Midbrain (tissue), 1 donor: ENCODE measurements at places on chromosomes 4 and X.

GRCh38 chr4:139184129-139184528 lies 7.1 kb upstream of the ELF2 start:
- peak; percentile 5 for DNase-seq

DNA sequence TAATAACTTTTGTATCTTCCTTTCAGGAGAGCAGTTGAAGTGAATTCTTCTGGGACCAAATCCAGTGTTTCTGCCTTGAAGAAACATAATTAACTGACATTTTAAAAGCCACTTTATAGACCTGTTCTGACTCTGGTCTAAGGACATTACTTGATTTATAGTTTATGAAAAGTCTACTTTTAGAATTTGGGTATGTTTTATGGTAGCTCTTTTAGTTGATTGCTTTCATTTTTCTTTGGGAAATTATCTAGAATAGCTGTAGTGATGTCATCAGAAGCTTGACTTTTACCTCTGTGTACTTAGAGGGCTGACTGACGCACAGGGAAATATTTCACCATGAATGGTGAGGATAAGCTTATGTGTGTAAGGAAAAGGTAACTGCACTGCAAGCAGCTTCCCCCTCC lies 131.8 kb upstream of the LIMCH1 start:
- DNase-seq, result no peak

DNA sequence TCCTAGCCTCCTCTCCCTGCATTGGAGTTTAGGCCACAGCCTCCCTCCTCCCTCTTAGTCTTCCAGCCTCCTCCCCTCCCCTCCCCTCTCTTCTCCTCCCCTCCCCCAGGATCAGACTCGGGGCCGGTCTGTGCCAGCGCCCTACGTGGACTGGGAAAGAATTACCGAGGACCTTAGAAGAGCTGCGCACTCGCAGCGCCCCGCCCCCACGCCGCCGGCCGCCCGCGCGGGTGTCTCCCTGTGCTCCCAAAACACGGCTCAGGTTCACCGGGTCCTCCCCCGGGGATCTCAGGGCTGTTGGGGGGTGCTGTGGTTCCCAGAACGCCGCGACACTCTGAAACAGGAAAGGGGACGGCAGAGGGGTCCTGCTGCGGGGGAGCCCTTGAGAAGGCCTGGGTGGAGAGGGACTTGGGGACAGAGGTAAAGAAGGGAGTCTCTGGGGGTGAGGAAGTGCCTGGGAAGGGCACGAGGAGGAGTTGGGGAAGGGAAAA lies 122.3 kb upstream of the TBL1X start:
- DNase-seq, result peak; percentile 87

GRCh38 chrX:39688576-39689375 lies 409.0 kb downstream of the BCOR start:
- peak; percentile 73 for DNase-seq

GRCh38 chrX:50483283-50483682 lies 12.7 kb upstream of the DGKK start:
- no peak for DNase-seq

DNA sequence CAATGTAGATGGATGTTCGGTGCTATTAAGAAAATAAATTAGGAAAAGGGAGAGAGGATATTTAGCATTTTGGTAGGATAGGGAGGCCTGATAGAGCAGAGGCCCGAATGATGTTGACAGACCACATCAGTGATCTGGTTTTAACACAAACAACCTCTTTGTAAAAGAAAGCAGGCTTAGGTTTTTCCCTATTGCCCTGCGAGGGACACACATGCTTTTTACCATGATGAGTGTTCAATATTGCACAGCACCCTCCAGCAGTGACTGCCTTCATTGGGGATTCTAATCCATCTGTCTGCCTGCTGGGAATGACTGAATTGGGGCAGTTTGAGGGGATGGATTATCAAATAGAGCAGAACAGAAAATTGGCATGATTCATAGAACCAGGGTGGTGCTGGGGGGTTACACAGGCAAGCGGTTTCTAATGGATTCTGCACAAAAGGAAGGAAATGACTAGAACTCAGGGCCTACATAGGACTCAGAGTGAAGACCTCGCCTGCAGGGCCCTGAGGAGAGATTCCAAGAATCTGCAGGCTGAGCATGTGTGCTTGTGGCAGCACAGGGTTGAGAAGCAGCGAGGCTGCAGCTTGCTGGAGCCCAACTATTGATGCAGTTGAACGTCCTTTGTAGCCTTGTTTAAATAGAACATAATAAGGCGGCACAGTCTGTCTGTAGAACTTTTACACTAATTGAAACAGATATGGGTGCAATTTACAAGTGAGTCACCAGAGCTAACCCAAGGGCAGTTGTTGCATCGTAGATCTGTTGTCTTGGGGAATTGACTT lies 58.0 kb downstream of the RHOH start:
- DNase-seq, result no peak

DNA sequence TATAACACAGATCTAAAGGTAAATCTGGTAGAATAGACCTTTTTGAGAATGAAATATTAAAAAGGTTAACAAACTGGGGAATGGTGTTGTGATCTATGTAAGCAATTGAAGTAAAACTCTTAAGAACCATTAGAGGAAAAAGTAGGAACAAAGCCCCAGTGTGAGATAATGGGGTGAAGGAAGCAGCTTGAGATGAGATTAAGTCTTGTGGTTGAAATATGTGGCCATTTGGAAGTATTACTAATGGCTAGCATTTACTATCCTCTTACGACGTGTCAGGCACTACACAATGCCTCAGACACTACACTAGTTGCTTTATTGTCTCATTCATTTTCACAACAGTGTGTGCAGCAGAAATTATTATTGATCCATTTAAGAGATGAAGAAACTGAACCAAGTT lies 25.9 kb upstream of the NDNF start:
- no peak for DNase-seq

DNA sequence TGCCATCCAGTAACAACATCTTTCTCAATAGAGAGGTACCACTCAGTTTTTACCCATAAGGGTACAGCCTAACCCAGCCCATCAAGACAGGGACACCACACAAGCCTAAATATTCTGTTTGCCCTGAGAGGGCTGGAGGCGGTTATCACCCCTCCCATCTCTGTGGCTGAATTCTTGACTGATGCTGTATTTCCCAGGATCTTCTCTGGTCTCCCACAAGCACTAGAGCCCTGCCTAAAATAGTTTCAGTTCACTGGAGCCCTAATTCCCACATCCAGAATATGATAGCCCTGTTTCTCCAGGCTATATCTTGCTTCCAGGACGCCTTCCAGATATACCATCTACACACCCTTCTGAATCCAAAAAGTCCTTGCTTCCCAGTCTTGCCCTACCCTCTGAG lies 91.6 kb upstream of the NMU start:
- no peak for DNase-seq

DNA sequence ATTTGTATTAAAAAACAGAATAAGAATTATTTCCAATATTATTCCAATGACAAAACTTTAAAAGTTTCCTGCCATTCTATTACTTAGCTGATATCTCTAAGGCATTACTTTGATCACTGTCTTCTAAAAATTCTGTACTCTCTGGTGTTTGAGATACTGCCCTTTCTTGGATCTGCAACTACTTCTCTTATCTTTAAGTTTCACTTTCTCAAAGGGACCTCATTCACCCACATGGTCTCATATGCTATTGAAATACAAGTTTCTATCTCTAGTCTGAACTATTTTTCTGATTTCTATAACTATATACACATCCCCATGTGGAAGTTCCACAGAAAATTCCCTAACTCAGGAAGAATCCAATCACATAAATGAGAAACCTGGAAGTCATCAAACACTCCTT lies 22.2 kb downstream of the TMPRSS11E start:
- no peak for DNase-seq

- DNase-seq, result no peak
Observed at GRCh38 chr4:998096-998691, 5.0 kb upstream of the SLC26A1 start.

GRCh38 chrX:13048280-13048679 lies 3.9 kb upstream of the FAM9C start:
- no peak for DNase-seq

- DNase-seq, result peak; percentile 69
Observed at GRCh38 chr4:139176302-139177048, 543 bp downstream of the ELF2 start.

- no peak for DNase-seq
Observed at GRCh38 chr4:78296261-78296660, 239.1 kb downstream of the FRAS1 start.

- DNase-seq, result no peak
Observed at GRCh38 chr4:150126201-150126863, 48.1 kb downstream of the DCLK2 start.

GRCh38 chr4:157425897-157426296 lies 205.4 kb downstream of the GRIA2 start:
- no peak for DNase-seq

GRCh38 chr4:108080747-108081146 lies 88.0 kb downstream of the LEF1 start:
- no peak for DNase-seq

DNA sequence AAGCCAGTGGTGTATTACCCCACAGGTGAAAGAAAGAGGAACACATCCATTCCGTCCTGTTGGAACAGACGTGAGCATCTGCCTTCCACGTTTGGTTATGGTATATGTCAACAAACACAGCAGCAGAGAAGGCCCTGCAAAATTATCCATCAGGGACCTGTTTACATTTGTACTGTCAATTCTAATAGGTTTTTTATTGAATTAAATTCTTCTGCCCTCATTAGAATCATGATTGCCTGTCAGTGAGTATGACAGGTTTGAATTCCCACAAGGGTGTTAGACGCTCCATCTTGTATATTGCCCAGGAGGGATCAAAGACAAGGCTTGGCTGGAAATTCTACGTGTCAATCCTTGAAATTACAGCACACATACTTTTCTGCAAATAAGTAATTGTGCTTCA lies 339.9 kb upstream of the NOCT start:
- DNase-seq, result no peak

DNA sequence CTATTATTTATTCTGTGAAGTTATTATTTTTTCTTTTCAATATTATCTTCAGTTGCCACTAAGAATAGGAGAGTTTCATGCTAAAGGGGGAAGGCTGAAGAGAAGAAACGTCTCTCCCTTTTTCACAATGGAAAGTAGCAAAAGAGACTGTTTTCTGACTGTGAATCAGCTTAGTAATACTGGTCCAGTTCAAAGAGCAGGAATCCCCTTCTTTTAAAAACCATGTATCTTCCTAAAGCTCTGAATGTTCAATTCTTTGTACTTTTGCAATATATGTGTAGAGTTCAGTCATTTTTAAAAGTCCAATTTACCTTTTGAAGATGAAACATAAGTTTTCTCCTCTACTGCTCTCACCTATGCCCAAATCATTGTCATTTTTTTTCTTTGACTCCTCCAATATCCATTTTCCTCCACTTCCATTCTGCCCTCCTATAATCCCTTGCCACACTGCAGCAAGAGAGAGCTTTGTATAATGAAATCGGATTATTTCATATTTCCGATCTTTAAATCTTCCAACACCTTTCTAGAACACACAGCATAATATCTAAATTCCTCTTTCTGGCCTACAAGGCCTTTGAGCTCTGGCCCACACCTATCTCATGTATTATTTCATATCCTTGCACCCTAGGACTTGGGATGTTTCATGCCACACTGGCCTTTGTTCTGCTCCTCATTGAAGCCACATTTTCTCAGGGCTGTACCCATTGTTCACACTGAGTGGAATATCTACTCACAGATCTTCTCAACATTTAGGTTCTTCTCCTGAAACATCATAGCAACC lies 195.3 kb downstream of the CAMK2D start:
- no peak for DNase-seq

DNA sequence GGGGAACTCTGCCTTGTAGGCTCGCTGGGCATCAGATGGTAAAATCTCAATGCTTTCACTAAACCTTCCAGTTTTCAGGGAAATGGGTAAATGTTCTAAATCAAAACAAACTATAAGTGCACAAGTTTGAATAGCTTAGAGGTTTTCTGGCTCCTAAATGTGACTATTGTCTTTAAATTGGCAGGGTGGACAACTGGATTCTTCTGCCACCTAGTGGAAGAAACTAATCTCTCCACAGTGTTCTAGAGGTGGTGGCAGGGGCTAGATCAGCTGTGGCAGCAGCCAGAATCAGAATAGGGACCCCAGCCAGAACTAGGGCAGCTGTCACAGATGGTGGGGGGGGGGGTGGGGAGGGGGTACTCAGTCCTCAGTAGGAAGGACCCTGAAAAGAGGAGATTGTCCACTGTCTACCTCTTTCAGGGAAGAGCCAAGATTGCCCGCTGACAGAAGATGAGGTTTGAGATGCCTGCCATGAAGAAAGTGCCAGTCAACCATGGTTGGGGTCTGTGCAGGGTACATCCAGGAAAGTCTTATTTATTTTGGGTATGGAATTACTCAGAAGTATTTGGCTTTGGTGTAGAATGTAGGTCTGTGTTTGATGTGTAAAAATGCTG lies 201.4 kb downstream of the CCNG2 start:
- peak; percentile 57 for DNase-seq

DNA sequence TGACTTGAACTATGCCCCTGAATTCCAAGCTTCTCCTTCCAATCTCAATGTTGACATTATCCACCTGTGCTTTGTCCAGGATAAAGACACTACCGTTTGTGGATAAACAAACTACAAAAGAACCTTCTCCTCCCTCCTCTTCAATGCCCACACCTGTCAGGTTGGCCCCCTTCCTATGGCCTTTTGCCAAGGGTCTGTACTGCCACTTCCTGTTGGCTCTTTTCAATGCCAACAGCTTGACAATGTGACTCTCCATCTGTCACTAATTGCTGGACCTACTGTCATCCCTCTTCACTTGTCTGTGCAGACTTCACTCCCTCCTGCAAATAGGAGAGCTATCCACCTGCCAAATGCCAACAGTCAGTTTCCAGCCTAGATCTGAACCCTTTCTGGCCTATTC lies 35.8 kb upstream of the MID1 start:
- no peak for DNase-seq

DNA sequence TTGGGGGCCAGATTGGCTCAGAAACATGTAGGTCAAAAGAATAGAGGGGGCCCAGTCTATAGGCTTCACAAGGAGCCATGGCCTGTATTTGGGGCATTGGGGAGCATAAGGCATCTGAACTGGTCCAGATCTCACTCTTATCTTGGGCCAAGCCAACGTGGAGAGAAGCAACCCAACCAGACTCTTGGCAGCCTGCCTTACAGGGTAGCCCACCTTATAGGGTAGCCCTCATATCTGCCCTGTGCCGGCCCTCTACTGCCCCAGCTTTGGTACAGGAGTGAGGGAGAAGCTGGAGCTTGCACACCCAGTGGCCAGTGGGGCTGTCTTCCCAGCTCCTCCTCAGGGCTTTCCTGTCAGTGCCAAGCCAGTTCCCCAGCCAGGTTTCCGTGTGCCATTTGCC lies 142.2 kb downstream of the AMMECR1 start:
- DNase-seq, result no peak

DNA sequence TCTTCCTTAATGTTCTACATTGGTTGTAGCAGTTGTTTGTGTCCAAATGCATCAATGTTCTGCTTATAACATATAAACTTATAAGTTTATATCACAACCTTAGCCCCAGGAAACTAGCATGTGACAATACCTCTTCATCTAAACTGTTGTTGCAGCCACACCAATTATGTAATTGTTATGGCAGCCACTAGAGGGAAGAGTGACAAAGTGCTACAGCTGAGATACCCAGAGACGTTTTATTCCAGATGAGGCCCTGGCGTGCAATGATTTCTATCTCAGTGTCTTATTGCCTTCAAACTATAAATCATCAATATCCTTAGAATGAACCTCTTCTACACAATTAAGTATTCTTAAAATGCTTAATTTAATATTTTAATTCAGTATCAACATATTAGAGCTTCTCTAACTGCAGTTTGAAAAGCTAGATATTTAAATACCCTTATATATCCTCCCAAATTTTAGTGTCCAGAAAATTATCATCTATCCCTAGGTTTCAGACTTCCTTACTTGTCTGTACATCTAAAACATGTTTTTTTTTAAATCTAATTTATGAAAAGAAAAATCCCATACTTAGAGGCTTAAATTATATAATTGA lies 171.6 kb downstream of the PCDH10 start:
- peak; percentile 52 for DNase-seq
